ENCODE measurements at places on chromosomes 1 and 21. TPM values are rescaled to one million over a fixed set of nuclear protein-coding genes. Genes with fewer than 3 reads are reported as not detected.

The COL9A2 gene
- total RNA-seq = 0.78 TPM

The PTPRF gene
- 132 TPM for total RNA-seq

The CTSE gene
- total RNA-seq = not detected

The TMEM269 gene
- total RNA-seq = not detected

The LY9 gene
- total RNA-seq = not detected

The C1orf141 gene
- not detected for total RNA-seq

The AADACL4 gene
- total RNA-seq = not detected
